ENCODE measurements at places on chromosomes 5 and 9.

DNA sequence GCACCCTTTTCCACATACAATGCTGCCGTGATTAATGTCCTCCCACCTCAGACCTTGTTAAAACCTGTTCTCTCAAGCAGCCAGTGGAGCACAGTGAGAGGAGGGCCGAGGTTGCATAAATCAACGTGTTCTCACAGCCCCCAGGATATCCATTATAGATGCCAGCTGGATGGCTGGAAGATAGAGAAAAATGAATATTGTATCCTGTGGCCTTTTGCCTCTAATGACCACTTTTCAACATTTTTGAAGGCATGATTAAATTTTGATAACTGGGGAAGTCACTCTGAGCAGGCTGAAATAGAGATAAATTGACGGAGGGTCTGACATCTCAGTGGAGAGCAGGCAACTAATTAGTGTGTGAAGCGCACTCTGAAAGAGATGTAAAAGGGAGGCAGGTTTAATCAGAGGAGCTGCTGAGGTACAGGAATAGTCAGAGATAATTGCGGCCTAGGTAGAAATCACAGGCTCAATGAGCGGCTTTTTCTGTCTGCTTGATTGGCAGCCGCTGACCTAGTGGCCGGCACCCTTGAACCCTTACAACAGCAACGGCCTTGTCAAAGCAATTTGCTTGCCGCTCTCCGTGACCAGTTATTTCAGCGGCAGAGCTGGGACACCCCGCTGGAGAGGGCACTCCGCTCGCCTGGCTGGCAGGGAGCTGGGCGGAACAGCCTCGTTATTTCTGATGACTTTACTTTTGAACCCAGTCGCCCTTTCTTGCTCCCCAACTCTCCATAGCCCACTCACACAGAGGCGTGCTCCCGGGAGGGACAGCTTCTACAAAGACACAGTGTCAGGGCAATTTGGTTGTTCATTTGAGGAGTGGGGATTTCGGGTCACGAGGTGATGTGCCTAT lies 560.7 kb downstream of the PSAT1 start:
- DNase-seq = no peak

GRCh38 chr5:144335561-144335960 lies 164.9 kb downstream of the KCTD16 start:
- DNase-seq = no peak

DNA sequence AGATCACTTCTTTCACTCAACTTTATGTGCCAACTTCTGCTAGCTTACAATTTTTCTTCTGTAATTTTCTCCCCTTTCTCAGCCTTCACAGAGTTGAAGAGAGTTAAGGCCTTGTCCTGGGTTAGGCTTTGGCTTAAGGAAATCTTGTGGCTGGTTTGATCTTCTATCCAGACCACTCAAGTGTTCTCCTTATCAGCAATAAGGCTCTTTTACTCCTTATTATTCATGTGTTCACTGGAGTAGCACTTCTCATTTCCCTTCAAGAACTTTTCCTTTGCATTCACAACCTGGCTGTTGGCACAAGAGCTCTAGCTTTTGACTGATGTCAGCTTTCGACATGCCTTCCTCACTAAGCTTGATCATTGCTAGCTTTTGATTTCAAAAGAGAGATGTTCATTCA lies 86.9 kb upstream of the ALDH1B1 start:
- DNase-seq = no peak

GRCh38 chr9:134607971-134608370 lies 33.6 kb upstream of the COL5A1 start:
- DNase-seq = no peak

DNA sequence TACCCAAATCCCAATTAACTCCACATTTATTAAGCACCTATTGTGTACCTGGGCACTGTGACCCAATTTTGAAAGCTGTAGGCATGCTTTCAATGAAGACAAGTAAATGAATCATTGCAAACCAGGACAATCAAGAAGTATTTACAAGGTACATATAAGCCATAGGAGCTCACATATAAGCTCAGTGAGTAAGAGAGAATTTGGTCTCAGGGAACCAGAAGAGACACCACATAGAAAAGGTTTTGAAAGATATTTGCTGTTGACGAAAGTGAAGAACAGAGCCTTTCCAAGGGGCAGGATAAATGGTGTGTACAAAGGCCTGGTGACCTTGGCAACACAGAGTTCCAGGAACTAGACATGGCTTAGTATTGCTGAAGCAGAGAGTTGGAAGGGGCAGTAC lies 187.6 kb downstream of the CD180 start:
- DNase-seq = no peak

DNA sequence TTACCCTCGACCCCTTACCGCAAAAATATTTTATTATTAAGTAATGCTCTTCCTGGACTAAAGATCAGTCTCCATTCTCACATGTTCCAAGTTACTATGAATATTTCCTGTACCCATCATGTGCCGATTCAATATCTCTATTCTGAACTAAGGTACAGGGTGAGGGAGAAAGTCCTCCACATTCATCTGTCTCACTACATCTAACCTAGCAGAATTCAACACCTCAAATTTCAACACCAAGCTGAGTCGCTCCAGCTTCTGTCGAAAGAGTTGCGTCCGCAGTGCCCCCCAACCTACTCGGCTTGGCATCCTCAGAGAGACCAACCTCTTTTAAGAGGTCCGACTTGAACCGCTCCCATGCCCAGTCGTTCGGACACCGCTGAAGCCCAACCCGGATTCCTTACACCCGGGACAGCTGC lies 1.0 kb downstream of the CERT1 start:
- no peak for DNase-seq

DNA sequence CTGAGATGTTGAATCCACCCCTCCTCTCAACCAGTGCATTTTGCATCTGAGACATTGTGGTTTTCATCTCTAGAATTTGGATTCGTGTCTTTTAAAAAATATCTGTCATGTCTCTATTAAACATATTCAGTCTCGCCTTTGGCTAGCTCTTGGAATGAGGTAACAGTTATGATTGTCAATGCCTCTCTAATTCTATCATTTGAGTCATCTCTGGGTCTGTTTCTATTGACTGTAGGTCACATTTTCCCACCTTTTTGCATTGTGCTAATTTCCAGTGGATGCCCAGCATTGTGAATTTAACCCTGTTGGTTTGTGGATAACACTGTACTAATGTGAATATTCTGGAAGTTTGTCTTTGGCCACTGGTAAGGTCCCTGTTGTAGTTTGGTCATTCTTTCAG lies 8.4 kb upstream of the SLC6A3 start:
- DNase-seq = no peak

DNA sequence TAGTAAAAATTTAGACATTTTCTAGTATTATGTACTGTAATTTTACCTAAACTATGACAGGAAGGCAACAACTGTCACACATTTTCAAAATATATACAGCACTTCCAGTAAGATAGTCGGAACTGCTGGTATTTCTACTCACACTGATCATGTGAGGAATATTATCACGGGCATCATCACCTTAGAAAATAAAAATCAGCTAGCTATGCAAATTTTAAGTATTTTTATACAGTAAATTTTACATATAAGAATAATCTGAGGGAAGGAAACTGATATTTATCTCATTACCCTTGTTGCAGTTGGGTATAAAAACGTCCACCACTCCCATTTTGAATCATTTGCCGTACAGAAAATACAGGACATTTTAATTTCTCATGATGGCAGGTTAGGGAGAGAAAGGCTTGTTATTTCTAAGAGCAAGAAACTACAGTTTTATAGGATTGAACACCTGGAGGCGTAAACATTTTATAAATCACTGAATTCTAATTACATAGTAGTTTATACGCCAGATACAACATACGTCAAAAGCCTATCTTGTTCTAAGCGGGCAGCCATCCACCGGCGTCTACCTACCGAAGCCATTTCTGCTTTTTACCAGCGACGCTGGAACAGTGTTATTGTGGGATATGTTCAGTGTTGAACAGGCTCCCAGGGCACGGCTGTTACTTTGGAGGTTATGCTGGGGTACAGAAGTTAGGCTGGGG lies 729 bp upstream of the TNPO1 start:
- no peak for DNase-seq

DNA sequence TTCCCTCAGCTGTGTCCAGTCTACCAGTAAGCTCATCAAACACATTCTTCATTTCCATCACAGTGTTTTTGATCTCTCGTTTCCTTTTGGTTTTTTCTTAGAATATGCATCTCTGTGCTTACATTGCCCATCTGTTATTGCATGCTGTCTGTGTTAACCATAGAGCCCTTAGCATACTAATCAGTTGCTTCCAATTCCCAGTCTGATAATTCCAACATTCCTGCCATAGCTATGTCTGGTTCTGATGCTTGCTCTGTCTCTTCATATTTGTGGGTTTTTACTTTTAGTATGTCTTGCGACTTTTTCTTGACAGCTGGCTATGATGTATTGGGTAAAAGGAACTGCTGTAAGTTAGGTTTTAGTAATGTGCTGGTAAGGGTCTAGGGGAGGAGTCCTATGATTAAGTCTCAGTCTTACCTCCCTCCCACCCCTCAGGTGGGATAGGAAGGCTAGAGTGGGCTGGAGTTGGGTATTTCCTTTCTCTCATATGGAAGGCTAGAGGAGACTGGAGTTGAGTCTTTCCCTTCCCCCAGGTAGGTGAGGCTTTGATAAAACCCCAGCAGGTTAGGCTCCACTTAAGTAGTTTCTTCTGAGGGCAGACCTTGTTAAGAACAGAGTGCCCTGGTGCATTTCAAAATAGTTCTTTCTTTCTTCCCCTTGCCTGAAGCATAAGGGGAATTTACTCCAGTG lies 99.1 kb upstream of the RASGRF2 start:
- no peak for DNase-seq

GRCh38 chr5:124730381-124730780 lies 16.1 kb downstream of the ZNF608 start:
- DNase-seq = no peak

DNA sequence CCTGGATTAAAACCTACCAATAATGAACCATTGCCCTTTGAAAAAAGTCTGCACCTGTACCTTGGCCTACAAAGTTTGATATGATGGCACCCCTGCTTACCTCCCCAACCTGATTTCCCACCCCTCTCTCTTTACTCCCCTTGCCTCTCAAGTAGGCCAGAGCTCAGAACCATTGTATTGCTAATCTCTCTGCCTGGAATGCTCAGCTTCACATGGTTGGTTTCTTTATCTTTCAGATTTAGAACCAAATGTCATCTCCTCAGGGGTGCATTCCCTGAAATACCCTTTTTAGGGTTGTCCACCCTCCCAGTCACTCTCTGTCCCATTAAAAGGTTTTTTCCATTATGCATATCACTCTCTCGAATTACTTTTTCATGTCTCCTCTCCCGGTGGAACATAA lies 116.6 kb upstream of the VCAN start:
- no peak for DNase-seq

GRCh38 chr5:38867032-38867398 lies 21.2 kb downstream of the OSMR start:
- no peak for DNase-seq

DNA sequence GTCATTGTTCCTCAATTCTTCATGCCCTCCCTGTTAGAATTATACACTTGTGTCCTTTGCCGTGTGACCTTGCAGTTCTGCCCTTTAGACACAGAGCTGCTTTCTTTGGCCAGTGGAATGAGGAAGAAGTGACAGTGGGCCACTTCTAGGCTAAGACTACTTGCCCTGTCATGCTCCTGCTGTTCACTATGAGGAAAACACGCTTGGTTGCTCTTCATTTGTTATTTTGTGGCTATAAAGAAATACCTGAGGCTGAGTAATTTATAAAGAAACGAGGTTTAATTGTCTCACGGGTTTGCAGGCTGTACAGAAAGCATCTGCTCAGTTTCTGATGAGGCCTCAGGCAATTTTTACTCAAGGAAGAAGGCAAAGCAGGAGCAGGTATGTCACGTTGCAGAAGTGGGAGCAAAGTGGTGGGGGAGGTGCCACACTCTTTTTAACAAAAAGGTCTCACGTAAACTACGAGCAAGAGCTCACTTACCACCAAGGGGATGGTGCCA lies 279.1 kb upstream of the DMAC1 start:
- DNase-seq = no peak

GRCh38 chr5:92890841-92891244 lies 690.2 kb downstream of the NR2F1-AS1 start:
- no peak for DNase-seq

GRCh38 chr9:122477346-122477745 lies 380 bp downstream of the OR1J1 start:
- DNase-seq = no peak

GRCh38 chr5:40813698-40814281 lies 15.6 kb upstream of the PRKAA1 start:
- DNase-seq = no peak

DNA sequence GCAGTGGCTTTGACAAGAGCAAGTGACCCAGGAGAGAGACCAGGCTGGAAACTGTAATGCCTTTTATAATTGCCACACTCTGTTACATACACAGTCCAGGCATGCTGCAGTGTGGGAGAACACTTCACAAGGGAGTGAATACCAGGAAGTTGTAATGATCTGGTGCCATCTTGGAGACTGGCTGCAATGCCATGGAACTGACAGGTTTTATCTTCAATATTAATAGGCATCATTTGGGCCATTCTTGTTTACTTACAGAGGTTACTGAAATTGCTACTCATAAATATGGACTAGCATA lies 274.3 kb downstream of the AUH start:
- no peak for DNase-seq

GRCh38 chr9:120928015-120928482 lies 1.5 kb upstream of the TRAF1 start:
- DNase-seq = no peak

DNA sequence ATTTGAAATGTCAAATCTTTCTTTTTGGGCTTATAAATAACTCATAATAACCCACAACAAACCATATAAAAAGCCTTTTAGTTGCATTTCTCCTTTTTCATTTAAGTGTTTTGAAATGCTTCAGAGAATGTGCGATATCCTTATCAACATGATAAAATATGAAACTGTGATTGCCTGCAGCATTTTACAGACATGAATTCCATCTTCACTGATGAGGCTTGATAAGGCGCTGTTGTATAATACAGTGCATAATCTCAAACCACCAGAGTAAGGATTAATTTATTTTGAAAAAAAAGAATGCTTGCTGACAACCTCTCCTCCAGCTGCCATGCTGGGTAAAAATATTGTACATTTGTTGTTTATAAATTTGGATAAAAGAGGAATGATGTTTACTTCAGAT lies 216.8 kb downstream of the PBX3 start:
- no peak for DNase-seq

DNA sequence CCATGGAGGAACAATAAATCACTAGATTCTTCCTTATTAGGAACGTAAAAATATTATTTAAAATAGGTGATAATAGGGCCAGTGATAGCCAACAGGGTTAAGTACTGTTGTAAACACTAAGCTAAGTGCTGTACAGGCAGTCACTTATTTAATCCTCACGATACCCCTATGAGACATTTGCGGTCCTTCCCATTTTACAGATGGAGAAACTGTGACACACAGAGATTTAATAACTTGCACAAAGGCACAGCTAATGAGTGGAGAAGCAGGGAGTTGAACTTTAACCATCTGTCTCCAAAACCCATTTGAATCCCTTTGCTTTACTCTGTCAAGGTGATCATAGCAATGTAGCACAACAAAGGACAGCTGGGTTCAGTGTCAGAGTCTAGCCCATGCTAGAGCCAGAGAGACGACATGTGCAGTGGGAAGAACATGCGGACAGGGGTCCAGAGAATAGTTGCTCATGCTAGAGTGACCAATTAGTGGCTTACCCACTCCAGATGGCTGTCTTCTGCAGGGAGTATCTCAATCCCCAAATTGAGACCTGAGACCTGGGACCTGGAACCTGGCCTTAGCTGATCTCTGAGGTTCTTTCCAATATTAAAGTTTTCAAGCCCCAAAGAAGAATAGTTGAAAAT lies 28.9 kb downstream of the STXBP1 start:
- DNase-seq = no peak
